ENCODE measurements at places on chromosomes 2 and 18.

DNA sequence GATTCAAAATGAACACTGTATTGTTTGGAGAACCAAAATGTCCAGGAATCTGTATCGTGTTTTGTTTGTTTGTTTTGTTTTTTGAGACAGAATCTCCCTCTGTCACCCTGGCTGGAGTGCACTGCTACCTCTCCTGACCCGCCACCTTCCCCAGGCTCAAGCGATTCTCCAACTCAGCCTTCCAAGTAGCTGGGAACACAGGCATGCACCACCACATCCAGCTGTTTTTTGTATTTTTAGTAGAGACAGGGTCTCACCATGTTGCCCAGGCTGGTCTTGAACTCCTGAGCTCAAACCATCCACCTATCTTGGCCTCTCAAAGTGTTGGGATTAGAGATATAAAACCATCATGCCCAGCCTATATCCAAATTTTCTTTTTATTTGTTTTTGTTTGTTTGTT, 74.6 kb downstream of the KYNU start:
- no peak for DNase-seq

DNA sequence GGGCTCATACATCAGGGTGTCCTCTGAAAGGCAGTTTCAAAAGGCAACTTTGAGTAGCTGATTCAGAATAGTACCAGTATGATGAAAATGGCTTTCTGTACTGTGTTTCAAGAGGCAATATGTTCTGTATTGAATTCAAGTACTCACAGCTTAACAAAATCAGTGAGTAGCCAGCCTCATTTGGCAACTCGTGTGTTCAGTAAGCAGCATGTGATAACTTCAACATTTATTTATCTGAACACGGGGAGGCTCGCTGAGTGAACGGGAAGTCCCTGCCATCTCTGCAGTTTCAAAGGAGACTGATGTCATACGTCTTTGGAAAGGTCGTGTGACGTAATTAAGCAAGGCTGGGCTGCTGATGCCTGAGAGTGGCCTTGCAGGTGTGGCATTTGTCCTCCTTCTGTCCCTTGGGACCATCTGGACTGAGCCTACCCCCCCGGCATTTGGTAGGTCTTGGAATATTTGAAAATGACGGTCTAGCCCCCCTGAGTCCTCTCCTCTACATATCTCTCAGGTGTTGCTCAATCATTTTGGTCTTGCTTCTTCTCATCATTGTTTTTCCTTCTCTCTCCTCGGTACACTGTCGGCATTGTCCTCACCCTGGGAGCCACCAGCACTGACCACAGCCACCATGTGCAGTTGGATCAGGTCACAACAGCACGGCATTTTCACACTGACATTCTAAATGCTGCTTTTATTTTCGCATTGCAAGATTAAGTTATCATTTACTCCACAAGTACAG, 62.8 kb downstream of the SMIM21 start:
- no peak for DNase-seq

DNA sequence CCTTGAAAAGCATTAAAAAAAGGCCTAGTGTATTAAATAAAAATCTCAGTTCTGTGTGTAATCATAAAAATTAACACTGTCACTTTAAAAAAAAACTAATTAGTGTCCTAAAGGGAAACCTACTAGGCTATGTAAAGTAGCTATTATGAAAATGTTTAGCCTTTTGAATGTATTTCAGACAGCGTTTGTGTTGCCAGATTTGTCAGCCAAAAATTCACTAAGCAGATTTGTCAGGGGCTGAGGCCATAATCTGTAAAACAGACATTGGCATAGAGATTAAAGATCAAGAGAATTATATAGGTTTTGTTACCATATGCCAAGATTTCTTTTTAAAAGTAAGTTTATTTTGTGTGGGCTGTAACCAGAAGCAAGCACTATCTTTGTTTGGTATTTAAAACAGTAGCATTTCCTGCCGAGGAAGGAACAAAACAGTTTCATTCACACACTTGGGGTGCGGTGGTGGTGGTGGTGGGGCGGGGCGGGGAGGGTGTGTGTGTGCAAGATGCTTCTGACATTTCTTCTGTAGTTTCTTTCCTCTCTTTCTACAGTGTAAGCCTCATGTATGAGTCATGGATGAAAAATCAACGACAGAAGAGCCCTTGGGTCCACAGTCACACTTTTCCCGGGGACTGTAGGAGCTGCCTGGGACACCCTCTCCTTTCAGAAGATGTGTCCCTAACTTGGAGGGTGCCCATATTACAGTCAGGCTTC, 328.5 kb upstream of the FANCL start:
- peak; percentile 43 for DNase-seq

DNA sequence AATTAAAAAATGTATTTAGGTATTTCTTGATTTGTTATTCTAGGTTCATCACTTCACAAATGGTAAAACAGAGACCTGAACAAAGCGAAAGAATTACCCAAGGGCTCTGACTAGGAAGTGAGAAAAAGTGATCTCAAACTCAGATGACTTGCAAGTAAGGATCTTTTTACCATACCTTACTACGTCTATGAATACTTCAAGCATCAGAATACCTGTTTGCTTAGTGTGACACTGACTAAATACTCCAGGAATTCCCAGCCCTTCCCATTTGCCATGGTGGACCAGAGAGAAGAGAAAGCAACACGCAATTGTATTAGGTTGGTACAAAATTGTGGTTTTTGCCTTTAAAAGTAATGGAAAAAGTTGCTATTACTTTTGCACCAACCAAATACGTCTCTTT, 35.8 kb upstream of the FIGN start:
- no peak for DNase-seq

DNA sequence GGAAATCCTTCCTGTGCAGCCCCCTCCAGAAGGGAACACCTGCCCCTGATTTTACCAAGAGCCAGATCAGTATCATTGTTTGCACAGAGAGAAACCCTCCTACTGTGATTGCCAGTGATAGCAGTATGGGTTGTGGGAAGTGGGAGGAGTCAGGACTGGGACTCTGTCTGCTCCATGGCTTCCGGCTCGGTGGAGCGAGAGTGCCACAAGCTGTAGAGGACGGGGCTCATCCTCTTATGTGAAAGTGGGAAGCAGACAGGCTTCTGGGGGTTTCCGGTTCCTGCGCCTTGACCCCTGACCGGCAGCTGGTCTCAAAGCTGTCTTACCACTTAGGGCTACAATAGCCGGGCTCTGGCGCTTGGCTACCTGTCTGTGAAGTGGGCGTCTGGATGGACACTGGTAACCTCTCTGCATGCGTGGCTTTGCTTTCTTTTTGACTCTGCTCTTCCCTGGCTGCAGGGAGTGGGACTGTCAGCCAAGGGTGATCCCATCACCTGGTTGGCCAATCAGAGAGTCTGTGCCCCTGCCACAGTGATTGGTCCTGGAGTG, 79.7 kb downstream of the BCL2L11 start:
- no peak for DNase-seq

DNA sequence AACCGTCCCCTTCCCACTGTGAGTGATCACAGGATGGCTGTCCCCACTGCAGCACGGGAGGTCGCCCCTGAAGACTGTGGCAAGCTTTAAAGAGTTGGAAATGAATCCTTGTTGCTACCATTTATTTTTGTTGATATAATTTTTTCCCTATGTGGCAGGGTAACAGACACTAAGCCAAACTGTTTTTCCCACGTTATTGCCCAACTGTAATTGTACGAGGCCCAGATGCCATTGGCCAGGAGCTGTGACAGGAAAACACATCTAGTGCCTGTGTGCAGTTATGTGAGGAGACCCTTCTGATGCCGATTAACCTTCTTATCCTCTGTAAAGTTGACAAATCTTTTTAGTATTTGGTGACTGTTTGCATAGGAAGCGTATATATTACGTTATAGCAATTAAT, 44.2 kb downstream of the MRPS9 start:
- no peak for DNase-seq

- peak; percentile 2 for DNase-seq
These were observed 92.1 kb downstream of the TMEM18 start for GRCh38 chr2:584863-585823.
